ENCODE measurements at places on chromosomes 2 and 18. TPM values are rescaled to one million over a fixed set of nuclear protein-coding genes. Genes with fewer than 3 reads are reported as not detected.

DNA sequence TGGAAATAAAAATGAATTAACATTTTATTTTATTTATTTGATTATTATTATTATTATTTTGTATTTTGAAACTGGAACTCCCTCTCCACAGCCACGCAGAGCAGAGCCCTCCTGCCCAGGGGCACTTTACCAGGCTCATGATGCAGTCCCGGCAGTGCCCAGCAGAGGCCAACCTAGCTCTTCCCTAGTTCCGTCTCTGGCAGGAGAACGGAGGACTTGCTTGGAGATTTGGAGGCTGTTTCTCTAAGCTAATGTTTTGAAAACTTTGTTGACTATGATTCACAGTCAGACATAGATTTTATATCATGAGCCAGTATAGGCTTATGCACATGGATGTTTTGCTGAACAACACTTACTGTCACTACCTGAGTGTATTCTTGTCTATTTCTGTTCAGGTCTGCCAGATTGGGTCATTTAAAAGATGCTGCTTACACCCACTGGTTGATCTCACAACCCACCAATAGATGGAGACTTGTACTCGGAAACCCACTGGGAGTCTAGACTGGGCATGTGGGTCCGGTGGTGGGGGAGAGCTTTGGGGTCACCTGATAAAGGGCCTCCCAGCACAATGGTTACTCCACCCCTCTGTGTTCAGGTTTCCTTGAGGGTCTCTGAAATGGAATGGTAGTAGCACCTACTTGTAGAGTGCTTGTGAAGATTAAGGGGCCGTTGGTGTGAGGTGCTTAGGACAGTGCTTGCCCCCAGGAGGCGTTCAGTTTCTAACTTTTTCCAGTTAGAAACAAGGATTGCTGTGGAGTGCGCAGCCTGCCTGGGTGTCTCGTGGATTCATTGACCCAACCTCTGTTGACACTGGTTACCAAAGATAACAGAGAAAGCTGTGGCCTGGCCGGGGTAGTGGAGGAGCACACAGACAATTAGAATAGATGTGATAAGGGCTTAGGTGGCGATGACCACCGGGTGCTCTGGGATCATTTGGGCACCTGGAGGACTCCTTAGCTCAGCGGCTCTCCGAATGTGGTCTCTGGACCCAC, 177.3 kb downstream of the HAUS1 start:
- peak; percentile 77 for DNase-seq

- DNase-seq = peak; percentile 84
Measured at GRCh38 chr18:457140-457519, 43.4 kb downstream of the COLEC12 start.

- DNase-seq = no peak
Measured at GRCh38 chr18:58716060-58716756, 44.9 kb downstream of the MALT1 start.

DNA sequence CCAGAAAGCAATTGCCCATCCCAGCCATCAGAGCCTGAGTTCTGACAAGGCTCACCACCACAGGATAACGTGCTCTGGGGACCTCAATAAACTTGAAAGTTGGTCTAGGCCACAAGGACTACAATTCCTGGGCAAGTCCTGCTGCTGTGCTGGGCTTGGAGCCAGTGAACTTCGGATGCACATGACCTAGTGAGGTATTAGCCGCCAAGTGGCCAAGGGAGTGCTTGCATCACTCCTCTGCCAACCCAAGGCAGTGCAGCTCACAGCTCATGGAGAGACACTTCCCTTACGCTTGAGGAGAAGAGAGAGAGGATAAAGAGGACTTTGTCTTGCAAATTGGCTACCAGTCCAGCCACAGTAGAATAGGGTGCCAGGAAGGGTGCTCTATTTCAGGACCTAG, 219.6 kb downstream of the MBD2 start:
- DNase-seq = no peak

- no peak for DNase-seq
Measured at GRCh38 chr2:641872-642815, 35.1 kb downstream of the TMEM18 start.

DNA sequence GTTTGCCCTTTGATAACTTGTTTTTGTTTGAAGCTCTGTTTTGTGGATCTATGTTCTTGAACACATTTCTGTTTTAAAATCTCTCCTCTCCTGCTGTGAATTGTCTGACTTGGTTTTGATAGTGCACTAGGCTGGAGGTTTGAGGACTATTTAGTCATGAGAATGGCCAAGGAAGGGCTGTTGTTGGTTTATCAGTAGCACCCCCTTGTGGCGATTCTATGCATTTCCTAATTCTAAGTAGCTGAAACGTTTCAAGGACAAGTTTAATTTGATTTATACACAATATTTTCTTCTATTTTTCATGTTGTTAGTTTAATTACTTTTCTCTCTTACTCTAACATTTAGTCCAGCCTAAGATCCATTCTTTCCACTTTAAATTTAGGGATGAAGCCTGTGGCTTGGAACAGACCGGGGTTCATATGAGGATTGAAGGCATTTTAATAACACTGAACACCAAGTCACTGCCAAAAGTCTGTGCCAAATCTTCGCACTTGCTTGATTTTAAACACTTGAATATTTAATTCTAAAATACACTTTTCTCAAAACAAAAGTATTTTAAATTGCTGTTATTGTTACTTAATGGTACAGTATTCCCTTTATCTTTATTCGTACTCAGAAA, 166.0 kb downstream of the SOCS6 start:
- DNase-seq = peak; percentile 27

DNA sequence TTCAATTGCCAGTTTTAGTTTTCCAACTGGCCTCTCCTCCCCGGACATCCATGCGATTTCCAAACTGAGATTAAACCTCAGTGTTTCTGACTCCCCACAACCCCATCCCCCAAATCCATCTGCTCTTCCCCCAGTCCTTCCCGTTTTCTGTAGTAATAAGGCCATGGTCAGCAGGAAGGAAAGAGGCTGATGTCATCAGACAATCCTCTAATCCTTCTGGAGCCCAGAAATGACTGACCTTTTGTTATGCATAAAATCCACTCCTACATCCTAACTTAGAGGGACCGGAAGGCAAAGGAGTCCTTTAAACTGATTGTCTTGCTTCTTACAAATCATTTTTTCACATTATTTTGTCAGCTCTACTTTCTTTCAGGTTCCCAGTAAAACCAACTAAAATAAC, 155.8 kb downstream of the INO80D start:
- DNase-seq = no peak

- no peak for DNase-seq
Measured at GRCh38 chr2:54880428-54880827, 157.0 kb downstream of the EML6 start.

DNA sequence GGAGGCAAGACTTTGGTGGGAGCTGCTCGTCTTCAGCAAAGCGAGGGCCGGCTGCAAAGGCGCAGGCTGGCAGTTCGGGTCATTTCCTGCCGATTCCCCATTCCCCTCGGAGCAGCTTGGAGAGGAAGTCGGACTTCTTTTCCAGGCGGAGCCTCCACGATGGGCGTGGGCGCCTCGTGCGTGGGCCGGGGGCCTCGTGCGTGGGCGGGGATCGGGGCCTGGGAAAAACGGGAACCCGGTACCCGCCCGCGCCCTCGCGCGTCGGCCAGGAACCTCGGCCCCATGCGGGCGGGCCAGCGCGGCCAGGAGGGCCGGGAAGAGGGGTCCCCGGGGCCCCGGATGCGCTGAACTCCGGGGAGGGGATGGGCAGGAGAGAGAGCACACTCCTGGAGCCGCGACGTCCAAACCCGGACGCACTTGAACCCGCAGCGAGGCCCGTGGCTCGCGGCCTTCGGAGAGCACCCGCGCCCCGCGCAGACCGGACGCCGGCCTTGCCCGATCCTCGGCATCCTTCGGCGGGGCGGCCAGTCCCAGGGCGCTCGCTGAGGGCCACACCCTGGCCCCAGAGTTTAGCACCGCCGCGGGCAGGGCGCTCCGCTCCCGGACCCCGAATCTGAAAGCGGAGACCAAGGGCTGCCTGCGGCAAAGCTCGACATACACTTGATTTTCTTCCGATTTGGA, 368.4 kb downstream of the MTX2 start:
- DNase-seq = peak; percentile 75

DNA sequence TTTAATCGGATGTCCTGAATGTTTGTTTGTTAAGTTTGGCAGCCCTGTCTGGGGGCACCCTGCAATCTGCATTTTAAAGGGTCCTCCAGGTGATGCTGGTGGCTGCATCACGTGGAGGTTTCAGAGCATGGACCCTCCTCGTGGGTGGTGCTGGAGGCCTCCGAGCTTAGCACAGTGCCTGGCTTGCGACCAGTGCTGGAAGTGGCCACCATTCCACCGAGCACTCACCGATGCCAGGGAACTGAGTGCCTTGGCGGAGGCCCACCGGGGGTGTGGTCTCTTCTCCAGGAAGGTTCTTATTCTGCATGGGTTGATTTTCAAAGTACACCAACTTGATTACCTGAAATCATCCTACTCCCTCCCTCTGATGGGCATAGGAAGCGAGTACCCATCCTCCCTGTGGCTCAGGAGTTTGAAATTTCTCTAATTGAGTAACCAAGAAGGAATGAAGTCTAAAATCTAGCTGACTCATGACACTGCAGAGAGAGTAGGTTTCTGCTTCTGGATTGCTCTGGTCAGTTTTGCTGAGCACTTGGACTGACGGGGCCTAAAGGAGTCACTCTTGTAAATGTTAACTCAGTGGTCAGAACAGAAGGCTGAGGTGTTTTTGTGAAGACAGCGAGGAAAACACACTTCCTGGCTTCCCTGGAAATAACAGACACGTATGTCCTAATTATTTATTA, 58.1 kb upstream of the SLC66A3 start:
- DNase-seq = no peak

The DSG4 gene
- polyA plus RNA-seq = not detected

The MYO5B gene
- polyA plus RNA-seq = 1.7 TPM

The IGFBP2 gene
- 146 TPM for polyA plus RNA-seq

The ERICH2 gene
- polyA plus RNA-seq = 0.56 TPM

The PJVK gene
- 6.8 TPM for polyA plus RNA-seq

The DES gene
- 5,382 TPM for polyA plus RNA-seq

The SRD5A2 gene
- not detected for polyA plus RNA-seq

The CCDC74B gene
- 0.62 TPM for polyA plus RNA-seq

The KCMF1 gene
- 39.6 TPM for polyA plus RNA-seq

The IL36G gene
- not detected for polyA plus RNA-seq

The HRH4 gene
- 0.06 TPM for polyA plus RNA-seq

The C2orf81 gene
- polyA plus RNA-seq = 2.7 TPM

Measured in hindlimb muscle (tissue), 1 donor.